ENCODE measurements at places on chromosomes 16 and 17.
A peak's percentile ranks its signal among the peaks of the same experiment; 100 is the strongest.

DNA sequence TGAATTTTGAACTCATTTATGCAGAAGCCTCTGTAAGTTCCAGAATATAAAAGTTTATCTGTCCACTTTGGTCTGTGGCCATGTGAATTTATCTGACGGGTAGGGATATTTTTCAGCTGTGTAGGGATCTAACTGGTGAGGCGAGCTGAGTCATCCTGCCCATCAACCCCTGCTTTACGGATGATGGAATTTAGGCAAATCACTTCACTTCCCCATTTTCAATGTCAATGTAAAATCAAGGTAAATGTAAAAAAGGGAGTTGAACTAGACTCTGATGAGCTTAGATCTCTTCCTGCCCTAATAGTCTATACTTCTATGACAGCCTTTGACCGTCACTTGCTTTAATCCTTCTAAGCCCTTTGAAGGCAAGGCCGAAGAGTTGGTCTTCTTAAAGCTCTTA lies 2.6 kb downstream of the SLC16A6 start:
- DNase-seq: no peak

DNA sequence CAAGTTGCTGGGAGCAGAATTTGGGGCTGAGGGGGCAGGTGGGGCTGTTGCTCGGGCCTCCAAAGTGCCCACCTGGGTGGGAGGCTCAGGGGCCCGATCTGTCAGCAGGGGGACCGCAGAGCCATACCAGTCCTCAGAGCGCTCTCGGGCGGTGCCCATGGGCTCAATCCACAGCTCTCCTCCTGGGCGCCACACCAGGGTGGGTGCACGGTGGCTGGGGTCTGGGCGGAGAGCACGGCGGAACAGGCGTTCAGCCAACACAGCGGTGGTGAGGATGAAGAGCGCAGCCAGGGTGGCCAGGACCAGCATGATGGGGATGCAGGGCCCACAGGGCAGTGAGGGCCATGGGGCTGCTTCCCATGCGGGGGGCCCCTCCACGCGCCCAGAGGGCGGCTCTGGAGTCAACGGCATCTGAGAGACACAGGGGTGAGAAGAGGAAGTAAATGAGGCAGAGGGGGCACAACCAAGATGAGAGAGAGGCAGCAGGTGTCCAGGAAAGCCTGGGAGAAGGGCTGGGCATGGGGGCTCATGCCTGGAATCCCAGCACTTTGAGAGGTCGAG lies 1.2 kb downstream of the C16orf54 start:
- DNase-seq: no peak

- no peak for DNase-seq
These were observed 9.6 kb downstream of the POLR2C start for GRCh38 chr16:57471852-57472664.

DNA sequence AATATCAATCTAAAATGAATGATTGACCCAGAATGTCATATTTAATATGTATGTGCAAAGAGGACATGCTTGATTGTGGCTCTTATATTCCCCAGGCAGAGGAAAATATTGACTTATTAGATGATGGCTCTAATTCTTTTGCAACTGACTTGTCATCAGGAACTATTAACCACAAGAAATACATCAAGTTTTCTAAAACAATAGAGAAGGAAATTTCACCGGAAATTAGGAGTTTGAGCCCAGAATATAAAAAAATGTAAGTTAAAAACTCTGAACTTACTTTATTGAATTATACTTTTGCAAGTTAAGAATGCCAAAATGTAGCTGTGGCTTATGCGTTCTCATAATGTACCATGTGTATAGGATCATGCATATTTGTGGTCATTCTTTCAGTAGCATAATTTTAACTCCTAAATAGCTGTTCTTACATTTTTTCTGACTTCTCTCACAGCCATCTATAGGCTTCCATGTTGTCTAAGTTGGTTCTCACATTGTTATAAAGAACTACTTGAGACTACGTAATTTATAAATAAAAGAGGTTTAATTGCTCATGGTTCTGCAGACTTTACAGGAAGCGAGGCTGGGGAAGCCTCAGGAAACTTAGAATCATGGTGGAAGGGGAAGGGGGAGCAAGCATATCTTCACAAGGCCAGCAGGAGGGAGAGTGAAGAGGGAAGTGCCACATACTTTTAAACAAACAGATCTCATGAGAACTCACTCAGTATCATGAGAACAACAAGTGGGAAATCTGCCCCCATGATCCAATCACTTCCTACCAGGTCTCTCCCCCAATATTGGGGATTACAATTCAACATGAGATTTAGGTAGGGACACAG lies 11.6 kb downstream of the EFCAB13 start:
- no peak for DNase-seq

GRCh38 chr17:48542698-48543106 lies 2.2 kb downstream of the HOXB2 start:
- no peak for DNase-seq

GRCh38 chr16:74748616-74749026 lies 26.0 kb downstream of the FA2H start:
- no peak for DNase-seq

DNA sequence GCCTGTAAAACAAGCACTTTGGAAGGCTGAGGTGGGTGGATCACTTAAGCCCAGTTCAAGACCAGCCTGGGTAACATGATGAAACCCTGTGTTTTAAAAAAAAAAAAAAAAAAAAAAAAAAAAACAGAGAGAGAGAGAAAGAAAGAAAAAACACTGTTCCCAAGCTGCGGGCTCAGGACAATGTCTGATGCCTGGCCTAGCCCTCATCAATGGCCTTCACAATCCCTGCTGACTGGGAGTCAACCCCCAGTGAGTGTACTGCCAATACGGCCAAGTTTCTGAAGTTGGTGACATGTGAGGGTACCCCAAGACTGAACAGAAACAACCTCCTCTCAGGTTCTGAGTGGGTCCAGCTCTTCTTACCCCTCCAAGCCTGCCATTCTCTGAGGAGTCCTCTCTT lies 116.5 kb downstream of the ZNF778 start:
- no peak for DNase-seq

- peak; percentile 68 for DNase-seq
These were observed 13.2 kb downstream of the CHCT1 start for GRCh38 chr17:60435244-60436167.

- DNase-seq: no peak
These were observed 24.8 kb upstream of the SLC25A19 start for GRCh38 chr17:75313941-75314551.

DNA sequence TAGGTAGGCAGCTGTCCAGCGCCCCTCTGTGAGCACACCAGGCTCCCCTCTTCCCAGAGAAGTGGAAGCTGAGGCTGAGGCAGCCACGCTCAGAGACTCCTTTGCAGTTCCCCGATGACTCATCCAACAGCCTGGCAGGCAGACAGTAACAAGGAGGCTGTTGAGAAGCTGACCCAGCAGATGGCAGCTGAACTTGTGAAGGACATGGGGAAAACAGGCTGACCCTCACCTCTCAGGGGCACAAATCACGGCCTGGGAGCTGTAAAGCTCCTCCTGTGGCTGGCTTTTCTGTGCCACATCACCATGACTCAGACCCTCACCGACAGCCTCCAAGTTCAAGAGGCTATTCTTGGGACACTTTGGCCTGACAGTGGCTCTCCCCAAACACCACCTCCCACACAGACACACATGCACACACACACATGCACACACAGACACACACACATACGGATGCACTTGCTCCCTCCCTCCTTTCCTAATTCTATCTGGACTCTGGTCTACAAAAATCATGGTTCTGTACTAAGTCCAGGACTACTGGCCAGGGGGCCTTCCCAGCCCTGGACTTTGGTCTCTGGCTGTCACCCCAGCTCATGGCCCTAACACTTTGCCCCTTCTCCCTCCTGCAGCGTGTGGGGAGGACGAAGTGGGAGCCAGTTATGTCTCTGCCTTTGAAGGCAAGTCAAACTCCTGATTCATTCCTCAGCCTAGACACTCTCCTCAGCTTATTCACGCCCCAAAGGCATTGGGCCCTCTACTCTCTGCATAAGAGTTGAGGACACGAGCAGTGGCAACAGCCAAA lies 23.2 kb downstream of the MAP3K14 start:
- DNase-seq: peak; percentile 75

- no peak for DNase-seq
These were observed 409.9 kb upstream of the ZFHX3 start for GRCh38 chr16:73457851-73458250.

- no peak for DNase-seq
These were observed 25.8 kb downstream of the CNGB1 start for GRCh38 chr16:57944970-57945739.

GRCh38 chr16:27499659-27500055 lies 50.1 kb downstream of the GTF3C1 start:
- DNase-seq: no peak

GRCh38 chr16:8696880-8697279 lies 22.5 kb downstream of the ABAT start:
- no peak for DNase-seq

DNA sequence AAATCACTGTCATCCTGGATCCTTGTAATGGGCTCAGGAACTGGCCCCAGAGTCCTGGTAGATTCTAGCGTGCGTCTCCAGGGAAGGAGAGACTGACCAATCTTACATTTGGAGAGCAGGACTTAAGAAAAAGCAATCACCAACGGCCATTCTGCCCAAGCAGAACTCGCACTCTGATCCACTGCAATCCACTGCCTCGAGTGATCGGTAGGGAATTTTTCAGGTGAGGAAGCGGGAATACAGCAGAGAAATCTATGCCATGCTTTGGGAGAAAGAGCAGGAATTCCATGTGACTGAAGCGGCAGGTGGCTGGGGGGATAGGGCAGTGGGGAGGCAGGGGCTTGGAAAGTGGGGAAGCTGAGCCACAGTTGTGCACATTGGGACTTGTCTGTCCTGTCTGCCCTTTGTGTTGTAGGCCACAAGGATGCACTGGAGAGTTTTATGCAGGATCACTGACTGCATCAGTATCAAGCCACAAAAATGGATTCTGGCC lies 143.9 kb upstream of the HS3ST2 start:
- no peak for DNase-seq

DNA sequence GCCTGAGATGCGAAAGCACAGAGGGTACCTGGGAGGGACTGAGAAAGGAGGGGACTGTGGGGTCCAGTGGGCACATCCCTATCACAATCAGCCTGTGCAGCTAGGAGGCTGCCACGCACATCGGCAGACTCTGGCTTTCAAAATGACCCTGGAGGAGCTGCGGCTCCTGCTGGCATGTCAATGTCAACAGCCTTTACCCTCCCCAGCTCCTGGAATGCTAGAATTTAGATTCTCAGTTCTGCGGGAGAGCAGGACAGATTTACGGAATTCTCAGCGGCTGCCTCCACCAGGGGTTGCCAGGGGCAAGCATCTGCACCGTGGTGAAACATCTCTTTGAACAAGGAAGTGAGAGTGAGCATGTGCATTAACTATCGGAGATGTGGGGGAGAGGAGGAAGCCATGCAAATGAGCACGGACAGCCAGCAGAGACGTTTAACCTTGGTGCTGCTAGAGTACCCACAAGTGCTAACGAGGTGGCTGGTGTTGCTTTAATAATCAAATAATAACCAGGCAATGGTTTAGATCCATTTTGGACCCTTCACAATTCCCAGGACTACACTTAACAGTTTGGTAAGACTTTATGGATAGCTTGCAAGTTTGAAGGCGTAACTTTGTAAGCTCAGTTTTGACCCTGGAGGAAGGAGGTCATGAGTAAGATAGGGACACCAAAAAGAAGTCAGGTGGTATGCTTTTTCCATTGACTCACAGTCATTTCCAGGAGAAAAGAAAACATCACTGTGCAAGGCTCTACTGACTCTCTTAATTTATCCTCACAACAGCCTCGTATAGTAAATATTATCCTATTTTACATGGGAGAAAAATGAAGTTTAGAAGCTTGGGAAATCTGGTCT lies 54.1 kb downstream of the XYLT1 start:
- no peak for DNase-seq

GRCh38 chr16:55710466-55710865 lies 54.7 kb downstream of the SLC6A2 start:
- no peak for DNase-seq

DNA sequence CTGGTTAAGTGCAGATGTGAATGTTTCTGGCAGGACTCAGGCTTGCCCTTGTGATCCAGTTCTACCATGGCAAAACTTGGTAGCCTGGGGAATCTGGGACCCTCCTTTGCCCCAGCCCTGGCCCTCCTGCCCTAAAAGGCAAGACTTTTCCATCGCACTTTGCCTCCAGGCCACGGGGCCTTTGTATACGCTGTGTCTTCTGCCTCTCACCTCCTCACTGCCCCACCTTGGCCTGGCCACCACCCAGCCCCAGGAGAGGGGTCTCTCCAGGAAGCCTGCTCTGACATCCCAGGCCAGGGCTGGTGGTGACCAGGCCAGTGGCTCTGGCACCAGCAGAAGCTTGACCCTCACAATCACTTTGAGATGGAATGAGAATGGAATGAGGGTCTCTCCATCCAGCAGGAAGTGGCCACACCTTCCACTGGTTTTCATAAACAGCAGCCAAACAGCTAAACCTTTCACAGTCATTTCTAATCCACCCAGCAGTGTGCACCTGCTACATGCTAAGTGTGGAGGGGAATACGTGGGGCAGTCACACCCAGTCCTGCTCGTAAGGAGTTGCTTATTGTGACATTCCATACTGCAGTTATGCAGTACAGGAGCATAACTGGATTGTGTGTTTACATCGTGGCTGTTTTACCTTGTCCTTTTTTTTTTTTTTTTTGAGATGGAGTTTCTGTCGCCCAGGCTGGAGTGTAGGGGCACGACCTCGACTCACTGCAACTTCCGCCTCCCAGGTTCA lies 1.6 kb upstream of the MRPL38 start:
- DNase-seq: no peak

DNA sequence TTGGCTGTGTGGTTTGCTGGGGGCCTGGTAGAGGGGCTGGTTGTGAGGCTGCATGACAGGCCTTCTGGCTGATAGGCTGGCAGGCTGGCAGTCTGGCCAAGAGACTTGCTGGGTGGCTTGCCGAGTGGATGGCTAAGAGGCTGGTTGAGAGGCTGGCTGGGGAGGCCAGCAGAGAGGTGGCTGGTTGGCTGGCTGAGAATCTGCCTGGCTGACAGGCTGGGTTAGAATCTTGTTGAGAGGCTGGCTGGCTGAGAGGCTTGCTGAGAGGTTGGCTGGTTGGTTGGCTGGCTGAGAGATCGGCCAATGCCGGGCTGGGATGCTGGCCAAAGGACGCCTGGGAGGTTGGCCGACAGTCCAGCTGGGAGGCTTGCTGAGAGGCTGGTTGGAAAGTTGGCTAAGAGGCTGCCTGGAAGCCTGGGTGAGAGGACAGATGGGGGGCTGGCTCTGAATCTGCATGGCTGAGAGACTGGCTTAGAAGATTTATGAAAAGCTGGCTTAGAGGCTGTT lies 35.9 kb upstream of the ACSM2B start:
- no peak for DNase-seq

GRCh38 chr17:8746501-8747236 lies 2.0 kb upstream of the CCDC42 start:
- DNase-seq: no peak

DNA sequence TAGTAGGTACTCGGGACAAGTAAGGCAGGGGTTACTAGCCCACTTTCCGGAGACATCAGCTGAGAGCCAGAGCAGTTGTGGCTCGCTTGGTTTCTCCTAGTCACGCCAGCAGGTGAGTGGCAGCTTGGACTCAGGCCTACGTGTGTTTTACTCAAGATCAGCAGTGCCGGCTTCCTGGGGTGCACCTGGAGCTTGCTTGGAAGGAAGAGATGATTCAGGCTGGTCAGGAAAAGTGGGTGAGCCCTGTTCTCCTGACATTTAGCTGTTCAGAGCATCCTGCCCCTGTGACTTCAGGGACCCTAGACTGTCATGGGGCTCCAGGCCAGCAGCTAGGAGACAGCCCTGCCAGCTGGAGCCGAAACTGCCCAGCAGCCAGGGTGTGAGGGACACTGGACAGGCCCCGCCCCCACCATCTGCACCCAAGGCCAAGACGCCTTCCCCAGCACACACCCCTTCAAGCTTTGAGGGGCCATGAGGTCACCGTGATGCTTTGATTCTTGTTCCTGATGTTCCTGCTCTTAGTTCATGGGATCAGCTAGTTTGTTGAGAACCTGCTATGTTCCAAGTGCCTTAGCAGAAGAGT lies 238.0 kb upstream of the CIBAR2 start:
- DNase-seq: no peak

- DNase-seq: no peak
These were observed 32.0 kb downstream of the SPNS3 start for GRCh38 chr17:4465786-4466185.

Data from AG09309 (cell line).